Stimulated activated CD8-positive, alpha-beta memory T cell treated with anti-CD3 and anti-CD28 coated beads, Interleukin-4, amount 100 ng/mL, for 48 hours (primary cell): ENCODE measurements at places on chromosomes 2 and 18.

DNA sequence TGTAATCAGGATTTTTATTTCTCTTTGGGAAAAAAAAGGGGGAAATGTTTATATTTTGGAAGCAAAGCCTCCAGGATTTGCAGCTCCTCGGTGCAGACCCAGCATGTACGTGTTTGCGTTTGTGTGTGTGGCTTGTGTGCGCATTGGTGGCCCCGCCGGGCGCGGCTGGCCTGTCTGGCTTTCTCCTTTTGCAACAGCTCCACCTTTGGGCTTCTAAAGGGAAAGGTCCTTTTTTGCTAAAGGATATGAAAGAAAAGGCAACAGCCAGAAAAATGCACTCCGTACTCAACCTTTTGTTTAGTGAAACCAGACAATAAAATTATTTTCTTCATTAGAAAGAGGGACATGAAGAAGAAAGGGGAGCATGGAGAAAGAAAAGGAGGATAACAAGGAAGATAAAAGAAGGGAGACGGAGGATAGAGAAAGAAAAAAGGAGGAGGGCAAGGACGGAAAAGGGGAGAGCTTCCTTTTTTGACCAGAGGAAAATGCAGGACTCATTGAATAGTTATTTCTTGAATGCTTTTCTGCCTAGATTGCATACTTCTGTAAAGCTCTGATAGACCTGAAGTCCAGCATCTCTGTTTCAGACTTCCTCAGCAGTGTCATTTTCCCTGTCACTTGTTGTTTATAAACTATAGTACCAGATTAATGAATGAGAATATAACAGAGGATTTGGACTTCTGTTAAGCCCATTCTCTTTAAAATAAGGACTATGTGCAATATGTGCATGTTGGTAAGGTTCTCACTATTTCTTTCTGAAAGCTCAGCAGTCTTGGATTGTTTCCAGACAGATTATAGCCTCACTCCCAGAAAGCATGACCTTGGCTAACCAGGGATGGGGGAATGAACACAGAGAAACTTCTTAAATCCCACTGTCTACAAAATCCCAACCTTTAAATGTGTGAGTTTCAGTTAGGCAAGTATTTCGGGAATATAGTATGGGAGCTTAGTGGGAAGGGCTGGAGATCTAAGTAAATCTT, 563.1 kb upstream of the PIK3C3 start:
- no peak for DNase-seq

DNA sequence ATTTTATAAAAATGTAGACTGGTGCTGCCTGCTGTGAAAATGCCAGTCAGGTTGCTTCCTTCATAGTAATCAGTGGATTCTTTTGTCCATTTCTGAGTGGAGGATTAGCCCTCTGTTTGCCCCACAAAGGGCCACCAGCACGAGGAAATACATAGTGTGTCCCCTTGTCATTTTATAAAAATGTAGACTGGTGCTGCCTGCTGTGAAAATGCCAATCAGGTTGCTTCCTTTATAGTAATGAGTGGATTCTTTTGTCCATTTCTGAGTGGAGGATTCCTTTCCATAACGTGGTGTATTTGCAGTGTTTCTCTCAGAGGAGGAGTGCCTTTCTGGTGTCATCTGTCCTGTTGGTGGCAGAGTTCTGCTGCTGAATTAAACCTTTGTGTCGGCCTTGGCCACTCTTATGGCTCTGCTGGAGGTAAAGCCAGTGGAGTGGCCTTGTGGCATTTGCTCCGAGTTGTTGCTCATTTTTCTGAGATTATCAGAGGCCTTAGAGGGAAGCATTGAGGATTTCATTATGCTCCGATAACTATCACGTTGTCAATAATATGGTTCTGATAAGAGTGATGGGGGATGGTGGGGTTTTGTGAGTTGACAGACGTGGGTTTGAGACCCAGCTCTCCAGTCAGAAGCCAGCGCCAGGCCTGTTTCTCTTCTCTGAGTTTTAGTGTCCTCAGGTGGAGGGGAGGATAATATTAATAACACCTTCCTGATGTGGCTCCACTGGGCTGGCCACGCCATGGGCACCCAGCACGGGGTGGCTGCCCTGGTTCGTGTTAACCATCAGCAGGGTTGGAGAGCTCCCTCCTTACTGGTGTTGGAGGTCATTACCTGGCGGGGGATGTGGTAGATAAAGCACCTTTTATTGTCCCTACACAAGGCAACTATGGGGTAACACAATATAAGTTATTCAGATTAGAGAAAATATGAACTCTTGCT, 96.6 kb downstream of the NEDD4L start:
- no peak for DNase-seq

DNA sequence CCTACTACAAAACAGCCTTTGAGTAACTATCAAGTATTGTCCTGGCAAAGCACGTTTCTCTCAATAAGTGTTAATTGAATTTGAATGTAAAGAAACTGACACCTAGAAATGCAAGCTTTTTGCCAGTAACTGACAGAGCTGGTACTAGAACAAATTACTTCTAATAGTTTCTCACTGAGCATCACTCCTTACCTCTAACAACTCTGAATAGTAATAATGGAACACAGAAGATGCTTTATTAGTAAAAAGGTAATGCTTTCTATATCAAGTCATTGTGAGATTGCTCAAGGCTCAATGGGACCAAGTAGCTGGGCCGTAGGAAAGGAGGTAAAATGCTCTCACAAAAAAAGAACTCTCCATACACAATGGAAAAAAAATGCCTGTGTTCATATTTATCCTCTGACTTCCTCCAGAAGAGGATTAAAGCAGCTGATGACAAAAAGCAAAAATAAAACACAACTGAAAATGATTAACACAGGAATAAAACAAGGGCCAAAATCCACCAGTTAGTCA, 11.8 kb downstream of the RASGRP3 start:
- DNase-seq: no peak

GRCh38 chr2:197805715-197806633, 1.6 kb downstream of the PLCL1 start:
- DNase-seq: no peak

DNA sequence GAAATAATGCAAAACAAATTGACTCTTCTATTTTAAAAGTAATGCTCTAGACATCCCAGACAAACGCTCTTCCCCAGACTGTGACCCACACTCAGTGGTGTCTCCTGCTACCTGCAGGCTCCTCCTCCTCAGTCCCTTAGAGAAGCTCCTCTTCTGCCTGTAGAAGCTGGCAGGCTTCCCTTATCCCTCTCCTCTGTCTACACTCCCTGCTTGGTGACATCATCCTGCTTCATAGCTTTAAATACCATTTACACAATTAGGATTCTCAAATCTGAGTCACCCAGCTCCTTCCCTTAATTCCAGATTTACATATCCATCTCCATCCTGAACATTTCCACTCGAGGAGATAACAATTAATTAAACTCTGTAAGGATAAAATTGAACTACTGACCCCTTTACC, 167.9 kb downstream of the FBXO15 start:
- no peak for DNase-seq

DNA sequence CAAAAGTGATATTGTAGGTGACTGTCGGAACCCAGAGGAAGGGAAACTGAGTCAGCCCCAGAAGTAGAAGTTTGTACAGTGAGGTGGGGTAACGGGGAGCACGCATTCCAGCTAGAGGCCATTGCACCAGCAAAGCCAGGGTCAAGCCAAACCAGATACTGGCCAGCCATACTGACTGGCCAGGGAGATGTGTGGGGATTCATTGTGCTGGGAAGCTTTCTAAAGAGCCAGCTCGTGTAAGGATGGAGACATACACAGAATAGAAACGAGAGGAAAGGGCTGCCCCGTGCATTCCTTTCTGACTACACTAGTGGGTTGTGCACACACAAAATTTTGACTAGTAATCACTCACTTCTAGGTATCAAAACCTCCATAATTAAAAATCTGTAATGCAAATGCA, 175.3 kb upstream of the PID1 start:
- no peak for DNase-seq

DNA sequence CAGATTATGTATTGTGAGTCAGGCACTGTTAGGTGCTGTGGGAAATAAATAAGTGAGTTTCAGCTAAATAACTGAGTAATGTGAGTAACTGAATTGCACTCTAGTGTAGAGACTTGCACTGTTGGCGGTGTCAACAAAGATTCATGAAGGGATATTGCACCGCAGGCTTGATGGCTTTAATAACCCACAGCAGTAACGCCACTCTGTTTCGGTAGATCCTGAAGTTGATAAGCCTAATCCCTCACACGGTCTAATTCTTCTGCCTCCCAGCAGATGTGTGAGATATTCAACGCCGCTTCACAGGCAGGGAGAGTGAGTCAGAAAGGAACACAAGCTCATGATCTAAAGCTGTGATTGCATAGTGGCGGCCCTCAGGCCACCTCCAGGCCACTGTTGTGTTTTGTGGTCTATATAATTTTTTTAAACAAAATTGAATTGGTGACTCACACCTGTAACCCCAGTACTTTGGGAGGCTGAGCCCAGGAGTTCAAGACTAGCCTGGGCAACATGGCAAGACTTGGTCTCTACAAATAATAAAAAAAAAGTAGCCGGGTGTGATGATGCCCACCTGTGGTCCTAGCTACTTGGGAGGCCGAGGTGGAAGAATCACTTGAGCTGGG, 94.3 kb downstream of the LIPG start:
- DNase-seq: no peak

GRCh38 chr2:167875529-167875928, 371.9 kb downstream of the STK39 start:
- no peak for DNase-seq

DNA sequence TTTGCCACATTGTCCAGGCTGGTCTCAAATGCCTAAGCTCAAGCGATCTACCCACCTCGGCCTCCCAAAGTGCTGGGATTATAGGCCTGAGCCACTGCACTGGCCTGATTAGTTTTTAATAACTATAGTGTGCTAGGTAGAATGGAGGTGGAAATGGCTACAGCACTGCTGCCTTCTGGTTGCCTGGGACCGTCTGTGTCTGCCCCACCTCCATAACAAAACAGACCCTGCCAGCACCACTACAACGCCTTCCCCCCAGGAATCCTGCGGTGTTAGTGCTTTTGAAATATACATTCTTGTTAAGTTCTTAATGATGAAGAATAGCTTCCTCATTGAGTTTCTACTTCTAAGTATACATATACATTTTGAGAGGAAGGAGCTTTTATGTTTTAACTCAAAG, 148.2 kb upstream of the ITGA6 start:
- DNase-seq: no peak

DNA sequence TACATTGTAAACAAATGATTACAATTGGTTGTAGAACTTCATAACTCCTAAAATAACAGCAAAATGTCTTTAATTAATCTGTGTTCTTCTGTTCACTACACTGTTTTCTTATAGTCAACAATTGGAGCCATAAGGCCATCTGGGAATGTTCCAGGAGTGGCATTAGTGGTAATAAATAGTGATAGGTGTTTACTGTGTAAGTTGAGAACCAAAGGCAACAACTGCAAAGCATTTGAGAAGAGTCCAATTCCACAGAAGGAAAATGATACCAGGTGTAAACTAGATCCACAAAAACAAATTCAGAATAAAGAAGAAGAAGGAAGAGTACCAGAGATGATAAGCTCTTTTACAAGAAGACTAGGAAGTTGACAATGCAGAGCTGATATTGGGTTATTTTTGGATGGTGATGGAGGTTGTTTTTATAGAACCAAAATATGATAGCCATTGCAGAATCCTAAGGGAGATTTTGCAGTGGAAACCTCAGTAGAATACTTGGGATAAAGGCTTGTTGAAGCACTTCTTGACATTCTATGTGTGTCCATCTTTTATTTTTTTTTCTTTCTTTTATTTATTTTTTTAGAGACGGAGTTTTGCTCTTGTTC, 52.9 kb downstream of the ANTXR1 start:
- DNase-seq: no peak

DNA sequence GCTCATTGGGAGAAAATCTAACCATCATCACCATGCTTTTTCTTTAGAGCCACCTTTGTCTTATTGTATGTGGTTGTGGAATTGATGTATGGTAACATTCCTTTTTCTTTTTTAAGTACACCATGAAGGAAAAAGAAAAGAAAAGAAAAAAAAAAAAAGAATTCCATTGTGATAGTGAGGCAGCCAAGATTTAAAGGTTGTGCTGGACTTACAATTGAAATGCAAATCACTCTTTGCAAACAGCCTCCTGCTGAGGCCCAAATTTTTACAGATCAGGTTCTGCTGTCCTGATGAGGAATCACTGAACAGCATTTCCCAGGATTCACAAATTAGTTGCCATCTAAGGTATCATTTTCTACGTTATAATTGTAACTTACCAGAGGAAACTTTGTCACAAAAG, 1101.0 kb upstream of the FANCL start:
- DNase-seq: no peak

DNA sequence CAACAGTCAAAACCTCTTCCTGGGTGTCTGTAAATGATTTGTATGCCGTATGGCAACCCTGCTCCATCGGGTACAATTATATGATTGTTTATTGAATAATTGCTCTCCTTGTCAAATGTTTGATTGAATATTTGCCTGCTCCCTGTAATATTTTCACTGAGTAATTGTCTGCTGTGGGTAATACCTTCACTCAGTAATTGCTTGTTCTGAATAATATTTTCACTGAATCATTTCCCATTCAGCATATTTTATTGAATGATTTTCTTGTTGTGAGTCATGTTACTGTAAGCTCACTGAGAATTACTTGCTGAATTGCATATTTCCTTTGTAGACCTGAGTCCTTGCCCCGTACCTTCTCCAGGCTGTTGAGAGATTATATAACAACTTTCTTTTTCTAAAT, 535.2 kb downstream of the METTL4 start:
- no peak for DNase-seq

- DNase-seq: no peak
These were observed 15.3 kb downstream of the SGPP2 start for GRCh38 chr2:222439692-222440091.

- DNase-seq: no peak
These were observed 115.2 kb downstream of the MYO5B start for GRCh38 chr18:50079571-50080295.

DNA sequence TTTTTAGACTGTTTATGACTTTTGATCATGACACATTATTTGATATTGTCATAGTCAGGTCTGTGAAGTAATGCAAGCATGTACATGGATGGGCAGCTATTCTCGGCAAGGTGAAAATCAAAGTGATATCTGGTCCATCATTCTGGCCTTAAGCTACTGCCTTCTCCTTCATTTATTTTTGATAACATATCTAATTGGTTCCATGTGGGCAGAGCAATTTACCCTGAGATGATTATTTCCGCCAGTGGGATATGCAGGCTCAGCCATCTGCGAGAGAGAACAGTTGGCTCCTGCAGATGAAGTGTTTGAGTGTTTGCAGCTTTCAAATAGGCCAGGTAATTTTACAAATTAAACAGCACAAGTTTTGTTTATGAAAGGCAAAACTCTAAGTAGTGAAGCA, 116.4 kb downstream of the LYPD6 start:
- no peak for DNase-seq

DNA sequence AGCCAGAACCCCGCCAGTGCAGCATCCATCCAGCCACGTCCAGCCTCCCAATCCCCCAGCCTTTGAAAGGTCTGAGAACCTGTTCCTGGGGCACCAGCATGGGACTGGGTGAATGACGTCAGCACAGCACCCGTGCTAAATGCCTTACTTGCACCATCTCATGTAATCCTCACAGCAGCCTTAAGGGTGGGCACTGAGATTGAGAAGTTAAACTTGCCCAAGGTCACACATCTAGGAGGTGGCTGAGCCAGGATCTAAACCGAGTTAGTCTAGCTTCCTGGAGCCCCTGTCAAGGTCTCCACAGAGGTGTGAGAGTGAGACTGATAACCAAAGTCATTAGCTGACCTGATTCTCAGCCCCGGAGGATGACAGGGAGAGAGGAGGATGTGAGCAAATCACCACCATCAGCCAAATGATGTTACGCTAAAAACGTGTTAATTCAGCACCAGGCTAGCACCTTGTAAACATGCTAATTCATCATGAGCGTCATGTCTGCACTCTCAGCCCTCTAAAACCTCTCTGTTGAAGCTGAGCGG, 4.6 kb downstream of the CD8A start:
- peak; percentile 77 for DNase-seq

- no peak for DNase-seq
These were observed 13.6 kb downstream of the LYPD1 start for GRCh38 chr2:132656266-132656975.
